ENCODE measurements at places on chromosomes 12 and 14.

DNA sequence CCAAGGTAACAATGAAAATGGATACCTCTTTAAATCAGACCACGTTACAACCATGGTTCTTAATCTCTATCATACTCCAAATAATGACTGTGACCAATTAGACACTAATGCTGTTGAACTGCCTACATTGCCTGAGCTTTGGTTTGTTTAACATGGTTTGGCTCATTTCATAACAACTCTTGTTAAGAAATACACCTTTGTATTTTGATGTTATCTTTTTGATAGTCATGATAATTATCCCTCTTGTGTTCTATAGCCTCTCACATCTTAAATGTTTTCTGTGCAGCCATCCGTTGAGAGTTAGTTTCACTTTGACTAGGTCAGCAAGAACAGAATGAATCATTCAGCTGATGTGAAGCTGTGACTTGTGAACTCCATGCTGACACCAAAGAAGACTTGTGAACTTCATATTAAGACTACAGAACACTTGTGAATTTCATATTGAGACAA lies 75.5 kb upstream of the RERGL start:
- no peak for DNase-seq

DNA sequence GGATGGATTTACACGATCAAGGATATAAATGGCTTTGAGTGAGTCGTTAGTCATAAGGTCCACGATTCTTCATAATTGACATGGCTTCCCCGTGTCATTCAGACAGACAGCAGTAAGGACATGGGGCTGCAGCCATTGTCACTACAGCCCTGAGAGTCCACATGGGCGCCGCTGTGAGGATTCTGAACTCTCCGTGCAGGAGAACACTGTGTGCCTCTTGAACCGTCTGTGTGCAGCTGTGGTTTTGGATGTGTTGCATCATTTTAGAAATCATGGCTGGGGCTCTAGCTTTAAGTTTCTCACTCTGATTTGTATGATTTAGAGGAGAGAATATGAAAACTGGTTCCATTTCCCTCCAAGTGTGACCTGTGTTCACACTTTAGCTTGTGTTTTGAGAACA lies 47.2 kb downstream of the NPAS3 start:
- DNase-seq = no peak

- no peak for DNase-seq
These were observed 72.4 kb downstream of the RNF34 start for GRCh38 chr12:121472150-121472905.

- no peak for DNase-seq
These were observed 27.0 kb downstream of the MAP3K9 start for GRCh38 chr14:70782361-70782760.

DNA sequence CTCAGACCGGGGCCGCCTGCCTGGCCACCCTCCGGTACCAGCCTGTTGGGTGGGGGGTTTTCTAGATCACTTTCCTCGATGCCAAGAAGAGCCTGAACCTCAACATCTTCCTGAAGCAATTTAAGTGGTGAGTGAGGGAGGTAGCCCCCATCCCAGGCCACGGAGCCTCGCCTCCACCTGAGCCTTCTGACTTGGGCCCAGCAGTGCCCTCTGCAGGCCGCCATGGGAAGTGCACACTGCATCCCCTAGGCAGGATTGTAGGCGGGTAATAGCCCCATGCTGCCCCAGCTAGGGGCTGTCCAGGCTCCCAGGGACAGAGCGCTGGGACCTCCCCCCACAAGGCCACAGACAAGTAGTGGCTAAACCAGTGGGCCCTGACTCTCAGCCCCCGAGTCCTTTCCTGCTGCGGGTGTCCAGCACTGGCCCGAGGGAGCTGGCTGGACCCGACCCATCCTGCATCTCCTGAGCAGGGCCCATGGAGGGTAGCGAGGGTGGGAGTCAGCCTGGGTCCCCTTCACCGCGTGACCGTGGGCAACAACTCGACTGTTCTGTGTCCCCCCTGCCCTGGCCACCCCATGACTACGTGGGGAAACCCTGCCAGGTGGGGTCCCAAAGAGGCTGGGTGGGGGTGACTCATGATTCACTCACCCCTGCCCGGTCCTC lies 15.3 kb upstream of the ADSS1 start:
- peak; percentile 71 for DNase-seq

GRCh38 chr14:68013326-68013725 lies 193.7 kb downstream of the RAD51B start:
- DNase-seq = no peak

GRCh38 chr14:90332271-90332584 lies 487 bp upstream of the NRDE2 start:
- no peak for DNase-seq

GRCh38 chr14:100076606-100077005 lies 11.4 kb downstream of the EVL start:
- no peak for DNase-seq

- no peak for DNase-seq
These were observed 6.6 kb upstream of the PPM1A start for GRCh38 chr14:60242429-60242828.

DNA sequence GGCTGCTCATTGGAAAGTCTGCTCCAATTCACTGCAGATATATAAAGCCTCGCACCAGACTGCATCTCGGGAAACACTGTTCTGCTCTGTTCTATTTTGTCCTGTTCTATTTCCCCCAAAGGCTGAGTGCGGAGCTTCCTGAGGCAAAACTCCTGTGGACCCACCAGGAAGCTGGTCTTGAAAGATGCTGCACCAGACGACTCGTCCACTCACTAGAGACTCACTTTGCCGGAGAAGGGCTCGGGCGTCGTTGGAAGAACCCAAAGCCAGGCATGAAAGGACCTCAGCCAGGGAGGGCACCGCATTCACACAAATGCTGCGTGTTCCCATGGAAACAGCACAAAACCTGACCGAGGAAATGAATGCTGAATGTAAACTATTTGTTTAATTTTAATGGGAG lies 331.2 kb upstream of the SFSWAP start:
- DNase-seq = no peak

- no peak for DNase-seq
These were observed 45.6 kb downstream of the PITPNM2 start for GRCh38 chr12:123105211-123105826.

- no peak for DNase-seq
These were observed 113.7 kb upstream of the NCOR2 start for GRCh38 chr12:124680863-124681778.

DNA sequence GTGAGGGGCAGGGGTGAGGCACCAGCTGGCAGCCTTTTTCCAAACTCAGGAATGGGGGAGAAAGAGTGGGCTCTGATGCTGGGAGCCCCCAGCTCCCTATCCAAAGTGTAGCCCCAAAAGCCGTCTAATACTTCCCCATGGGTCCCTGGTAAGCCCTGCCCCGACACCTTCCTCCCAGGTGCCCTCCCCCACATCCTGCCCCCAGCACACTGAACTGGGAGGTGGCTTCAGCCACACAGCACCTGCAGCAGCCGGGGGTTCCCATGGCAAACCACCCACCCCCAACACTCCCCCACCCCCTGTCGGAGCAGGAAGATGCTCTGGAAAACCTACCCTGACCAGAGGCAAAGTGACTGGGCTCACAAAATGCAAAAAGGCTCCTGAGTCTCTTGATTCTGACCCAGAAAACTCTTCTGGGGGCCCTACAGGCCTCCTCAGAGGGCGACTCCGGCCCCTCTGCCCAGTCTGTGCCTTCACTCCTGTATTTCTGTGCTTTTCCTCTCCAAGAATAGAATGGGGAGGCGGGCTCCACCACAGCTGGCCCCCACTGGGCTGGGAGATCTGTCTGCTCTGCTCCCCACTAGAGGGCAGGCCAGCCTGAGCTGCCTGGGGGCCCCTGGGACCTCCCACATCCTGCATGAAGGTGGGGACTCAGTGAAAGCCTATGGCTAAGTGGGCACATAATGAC lies 81.6 kb downstream of the ITPK1 start:
- DNase-seq = peak; percentile 12

- no peak for DNase-seq
These were observed 208.0 kb downstream of the SLC41A2 start for GRCh38 chr12:104750061-104750460.

- no peak for DNase-seq
These were observed 96.1 kb downstream of the PLXNC1 start for GRCh38 chr12:94244165-94245133.

DNA sequence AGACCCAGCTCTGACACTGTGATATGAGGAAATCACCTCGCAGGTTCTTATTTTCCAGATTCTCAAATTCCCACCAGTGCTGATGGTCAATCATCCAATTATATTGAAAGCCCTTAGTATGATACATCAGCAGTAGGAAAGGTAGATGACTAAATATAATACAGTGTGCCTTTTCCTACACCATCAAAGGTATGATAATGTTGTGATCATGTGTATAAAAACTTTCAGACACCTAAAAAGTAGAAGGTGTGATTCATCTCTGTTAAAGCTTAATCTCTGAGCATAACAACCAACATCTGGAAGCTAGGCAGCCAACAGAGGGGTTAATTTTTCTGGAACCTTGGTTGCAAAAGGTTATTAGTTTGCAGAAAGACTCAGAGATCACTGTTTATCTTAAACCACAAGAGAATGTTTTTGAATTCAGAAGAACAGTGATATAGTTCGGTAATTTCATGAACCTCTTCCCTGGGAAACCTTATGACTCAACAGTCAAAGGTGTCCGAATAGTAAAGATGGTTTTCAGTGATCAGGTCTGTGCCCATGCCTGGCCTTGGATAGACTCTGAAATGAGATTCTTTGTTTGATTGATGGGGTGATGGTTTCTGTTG lies 122.5 kb downstream of the ETV6 start:
- DNase-seq = no peak

DNA sequence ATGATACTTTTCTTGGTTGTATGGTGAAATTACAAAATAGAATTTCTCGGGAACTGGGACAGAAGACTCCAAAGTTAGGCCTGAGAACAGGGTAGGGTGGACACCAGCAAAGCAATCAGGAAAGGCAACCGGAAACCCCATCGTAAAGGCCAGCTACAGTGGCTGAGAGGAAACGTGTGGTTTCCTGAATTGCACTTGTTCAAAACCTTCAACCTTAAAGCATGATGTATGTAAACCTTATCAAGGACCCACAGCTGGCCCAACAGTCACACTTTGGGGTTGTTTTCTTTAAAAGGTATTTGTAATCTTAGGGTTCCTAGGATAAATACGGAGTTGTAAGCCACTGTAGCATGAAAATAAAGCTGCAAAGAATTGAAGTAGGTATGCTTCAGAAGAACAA lies 2.2 kb upstream of the PTGDR start:
- no peak for DNase-seq

GRCh38 chr12:62691309-62691708 lies 224.7 kb downstream of the MON2 start:
- no peak for DNase-seq

DNA sequence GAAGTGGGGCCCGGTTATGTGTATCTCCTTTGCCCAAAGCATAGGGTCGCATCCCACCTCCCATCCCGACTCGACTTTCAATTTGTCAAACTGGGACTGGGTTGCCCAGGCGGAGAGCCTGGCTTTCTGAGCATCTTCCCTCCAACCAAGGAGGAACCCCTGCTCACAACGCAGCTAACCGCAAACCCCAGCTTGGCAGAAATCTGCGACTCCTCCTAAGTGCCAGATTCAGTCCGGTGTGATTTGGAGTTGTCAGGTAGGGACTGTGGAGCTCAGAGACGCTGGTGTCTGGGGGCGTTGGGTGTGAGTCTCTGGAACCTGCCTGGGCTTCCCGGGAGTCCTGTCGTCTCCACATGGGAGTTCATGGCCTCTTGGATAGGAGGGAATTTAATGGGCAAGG lies 1126.7 kb downstream of the AACS start:
- no peak for DNase-seq

GRCh38 chr14:100653409-100653808 lies 66.2 kb upstream of the BEGAIN start:
- DNase-seq = peak; percentile 22

DNA sequence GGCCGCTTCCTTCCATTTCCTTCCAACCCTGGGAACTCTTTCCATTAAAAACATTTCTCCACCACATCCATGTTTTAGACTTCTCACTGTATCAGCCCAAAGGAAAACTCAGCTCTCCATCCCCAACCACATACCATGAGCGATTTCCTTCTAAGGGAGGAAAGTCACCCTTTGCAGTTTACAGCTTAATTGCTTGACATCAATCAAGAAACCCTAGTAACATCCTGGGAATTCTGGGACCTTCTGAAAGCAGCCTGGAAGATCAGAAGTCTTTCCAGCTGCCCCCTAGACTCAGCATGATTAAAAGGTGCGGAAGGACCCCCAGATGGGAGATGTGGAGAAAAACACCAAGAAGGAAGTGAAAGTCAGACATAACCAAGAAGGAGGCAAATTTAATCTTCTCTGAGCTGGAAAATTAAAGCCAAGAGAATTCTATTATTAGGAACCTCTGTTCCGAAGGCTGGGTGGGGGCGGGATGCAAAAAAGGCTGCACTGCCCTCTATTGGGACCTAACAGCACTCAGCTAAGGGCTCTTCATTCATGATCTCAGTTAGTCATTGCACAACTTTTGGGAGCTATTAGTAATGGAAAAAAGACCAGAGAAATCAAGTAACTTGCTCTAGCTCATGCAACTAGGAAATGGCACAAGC lies 73.3 kb upstream of the PLXNC1 start:
- no peak for DNase-seq

- DNase-seq = no peak
These were observed 80.7 kb downstream of the ZFC3H1 start for GRCh38 chr12:71582925-71583324.

GRCh38 chr12:48356041-48356768 lies 5.5 kb upstream of the ZNF641 start:
- no peak for DNase-seq

DNA sequence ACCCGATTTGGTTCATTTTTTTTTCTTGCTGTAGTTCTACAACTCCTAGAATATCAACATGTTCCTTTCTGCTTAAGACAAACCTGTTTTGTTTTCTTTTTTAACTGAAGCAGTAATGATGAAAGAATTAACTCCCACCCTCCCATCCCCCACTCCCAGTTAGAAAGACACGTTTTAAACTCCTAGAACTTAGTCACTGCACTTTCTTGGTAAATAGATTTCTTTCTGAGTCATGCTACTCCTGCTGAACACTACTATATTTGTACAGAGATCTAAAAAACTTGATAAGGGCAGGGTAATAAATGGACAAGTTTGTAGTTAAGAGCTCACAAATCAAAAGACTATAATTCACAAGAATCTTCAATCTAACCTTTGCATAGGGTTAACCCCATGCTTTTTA lies 118.9 kb upstream of the PTPRB start:
- DNase-seq = no peak

- no peak for DNase-seq
These were observed 145.1 kb upstream of the DIO2 start for GRCh38 chr14:80356413-80356812.

DNA sequence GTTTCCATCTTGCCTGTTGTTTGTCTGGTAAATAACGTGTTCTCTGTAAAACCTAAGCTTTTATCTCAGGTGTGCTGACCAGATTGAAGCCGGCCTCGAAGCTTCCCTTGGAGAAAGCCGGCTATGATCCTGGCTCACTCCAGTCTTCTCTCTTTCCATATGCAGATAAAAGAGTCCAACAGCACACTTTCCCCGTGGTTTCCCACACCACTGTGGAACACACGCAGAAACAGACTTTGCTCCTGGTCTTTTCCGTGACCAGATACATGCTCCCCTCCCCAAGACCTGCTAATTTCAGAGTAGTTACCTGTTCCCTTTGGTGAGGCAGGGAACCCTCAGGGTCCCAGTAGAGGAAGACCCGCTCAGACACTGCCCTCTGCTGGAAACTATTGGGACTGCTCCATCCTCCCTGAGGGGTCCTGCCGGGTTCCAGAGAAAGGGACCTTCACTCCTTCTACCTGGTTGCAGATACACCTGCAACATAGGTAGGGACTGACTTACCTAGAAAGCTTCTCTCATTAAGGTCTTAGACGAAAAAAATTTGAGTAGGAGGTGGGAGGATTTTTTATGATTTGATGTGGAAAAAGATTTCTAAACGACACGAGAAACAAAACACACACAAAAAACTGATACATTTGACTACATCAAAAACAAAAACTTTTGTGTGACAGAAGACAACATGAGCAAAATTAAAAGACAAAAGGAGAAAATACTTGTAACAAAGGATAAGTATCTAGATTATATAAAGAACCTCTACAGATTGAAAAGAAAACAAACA lies 415.4 kb upstream of the CCDC196 start:
- peak; percentile 50 for DNase-seq
